ENCODE measurements at places on chromosomes 2 and 18. TPM values are rescaled to one million over a fixed set of nuclear protein-coding genes. Genes with fewer than 3 reads are reported as not detected.
A peak's percentile ranks its signal among the peaks of the same experiment; 100 is the strongest.

- DNase-seq, result no peak
- H3K27ac ChIP-seq, result no peak overlapping the region
- H3K27me3 ChIP-seq, result no peaks in the 10 kb centered on the region
These were observed 5.1 kb upstream of the COLEC12 start for GRCh38 chr18:505483-506122.

DNA sequence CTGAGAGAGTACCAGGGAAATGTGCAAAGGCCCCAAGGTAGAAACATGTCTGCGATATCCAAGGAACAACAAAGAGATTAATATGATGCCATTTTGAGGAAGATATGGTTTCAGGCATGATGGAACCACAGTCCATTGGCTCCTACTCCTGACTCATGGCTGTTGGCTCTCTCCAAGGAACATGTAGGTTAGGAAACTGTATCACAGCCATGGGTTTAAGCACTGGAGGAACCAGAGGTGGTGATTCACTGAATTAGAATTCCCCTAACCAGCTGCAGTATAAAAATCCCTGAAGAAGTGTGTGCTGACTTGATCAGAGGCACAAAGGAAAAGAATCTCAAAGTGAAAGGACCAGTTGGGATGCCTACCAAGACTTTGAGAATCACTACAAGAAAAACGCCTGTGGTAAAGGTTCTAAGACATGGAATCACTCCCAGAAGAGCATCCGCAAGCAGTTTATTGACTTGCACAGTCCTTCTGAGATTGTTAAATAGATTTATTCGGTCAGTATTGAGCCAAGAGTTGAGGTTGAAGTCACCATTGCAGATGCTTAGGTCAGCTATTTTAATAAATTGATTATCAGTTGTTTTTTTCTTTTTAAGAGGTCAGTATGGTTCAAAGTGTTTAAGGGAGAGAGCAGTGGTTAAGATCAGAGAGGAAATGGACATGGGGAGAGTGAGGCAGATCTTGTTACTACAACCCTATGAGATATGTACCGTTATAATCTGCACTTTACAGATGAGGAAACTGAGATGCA lies 110.7 kb upstream of the OTX1 start:
- H3K4me3 ChIP-seq, result no peak overlapping the region
- H3K36me3 ChIP-seq, result no peaks in the 10 kb centered on the region
- H3K27ac ChIP-seq, result no peak overlapping the region
- no peaks in the 10 kb centered on the region for H3K4me1 ChIP-seq
- DNase-seq, result no peak
- H3K27me3 ChIP-seq, result no peaks in the 10 kb centered on the region

- peak; percentile 43 for DNase-seq
- H3K4me1 ChIP-seq, result peaks cover 30% of the 10 kb centered on the region
- no peaks in the 10 kb centered on the region for H3K36me3 ChIP-seq
- peak overlapping the region; percentile 88 for H3K27ac ChIP-seq
- no peaks in the 10 kb centered on the region for H3K27me3 ChIP-seq
These were observed 495 bp upstream of the GULP1 start for GRCh38 chr2:188291142-188291616.

ANKRD29 gene
- 0.77 TPM for total RNA-seq

ATIC gene
- 9.6 TPM for total RNA-seq

- no peak overlapping the region for H3K4me3 ChIP-seq
- H3K36me3 ChIP-seq, result no peaks in the 10 kb centered on the region
- H3K4me1 ChIP-seq, result no peaks in the 10 kb centered on the region
- DNase-seq, result no peak
These were observed 32.1 kb upstream of the INSIG2 start for GRCh38 chr2:118056165-118056534.

GRCh38 chr2:67130531-67131256 lies 266.4 kb upstream of the ETAA1 start:
- H3K27ac ChIP-seq, result no peak overlapping the region
- DNase-seq, result peak; percentile 43
- no peaks in the 10 kb centered on the region for H3K36me3 ChIP-seq
- no peaks in the 10 kb centered on the region for H3K27me3 ChIP-seq
- H3K4me3 ChIP-seq, result no peak overlapping the region

PTCD3 gene
- total RNA-seq, result 107 TPM

GRCh38 chr2:157596992-157597681 lies 31.5 kb downstream of the ACVR1C start:
- no peaks in the 10 kb centered on the region for H3K4me1 ChIP-seq
- H3K4me3 ChIP-seq, result no peak overlapping the region
- H3K27me3 ChIP-seq, result peaks cover 30% of the 10 kb centered on the region
- no peaks in the 10 kb centered on the region for H3K36me3 ChIP-seq
- DNase-seq, result peak; percentile 20

C2orf92 gene
- 6.7 TPM for total RNA-seq

GRCh38 chr2:131519466-131519865 lies 8.2 kb upstream of the CCDC74A start:
- no peak for DNase-seq
- H3K4me3 ChIP-seq, result no peak overlapping the region
- no peaks in the 10 kb centered on the region for H3K36me3 ChIP-seq
- H3K27me3 ChIP-seq, result no peaks in the 10 kb centered on the region
- H3K27ac ChIP-seq, result no peak overlapping the region

GRCh38 chr2:113834051-113834730 lies 55.7 kb upstream of the ACTR3 start:
- no peaks in the 10 kb centered on the region for H3K27me3 ChIP-seq
- no peak overlapping the region for H3K4me3 ChIP-seq
- no peaks in the 10 kb centered on the region for H3K4me1 ChIP-seq
- no peak overlapping the region for H3K27ac ChIP-seq

ALLC gene
- not detected for total RNA-seq

IL36A gene
- total RNA-seq, result not detected

CHRND gene
- total RNA-seq, result 0.09 TPM

AQP12A gene
- not detected for total RNA-seq

KLHL41 gene
- 56.3 TPM for total RNA-seq

GRCh38 chr18:36420826-36421225 lies 123.3 kb downstream of the FHOD3 start:
- peak overlapping the region; percentile 93 for H3K27ac ChIP-seq
- H3K4me1 ChIP-seq, result peaks cover 79% of the 10 kb centered on the region
- no peaks in the 10 kb centered on the region for H3K27me3 ChIP-seq
- no peak for DNase-seq
- no peak overlapping the region for H3K4me3 ChIP-seq
- no peaks in the 10 kb centered on the region for H3K36me3 ChIP-seq

STEAP3 gene
- 3.8 TPM for total RNA-seq
